ENCODE measurements at places on chromosomes 11 and 22.

GRCh38 chr11:62391642-62392425 is 27.0 kb upstream of the SCGB1A1 start:
- DNase-seq: no peak

DNA sequence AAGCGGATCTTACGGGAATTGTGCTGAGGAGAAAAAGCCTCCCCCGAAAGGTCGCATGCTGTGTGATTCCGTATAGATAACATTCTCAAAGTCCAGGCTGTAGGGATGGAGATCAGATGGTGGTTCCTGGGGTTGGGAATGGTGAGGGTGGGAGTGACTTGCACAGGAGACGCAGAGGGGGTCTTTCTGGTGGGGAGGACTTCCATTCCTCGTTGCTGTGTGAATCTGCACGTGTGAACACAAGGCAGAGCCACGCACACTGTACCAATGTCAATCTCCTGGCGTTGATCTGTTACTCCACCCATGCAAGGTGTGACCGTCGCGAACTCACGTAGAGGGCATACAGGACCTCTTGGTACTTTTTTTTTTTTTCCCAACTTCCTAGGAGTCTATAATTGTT is 59.0 kb upstream of the KCNQ1OT1 start:
- DNase-seq: no peak

DNA sequence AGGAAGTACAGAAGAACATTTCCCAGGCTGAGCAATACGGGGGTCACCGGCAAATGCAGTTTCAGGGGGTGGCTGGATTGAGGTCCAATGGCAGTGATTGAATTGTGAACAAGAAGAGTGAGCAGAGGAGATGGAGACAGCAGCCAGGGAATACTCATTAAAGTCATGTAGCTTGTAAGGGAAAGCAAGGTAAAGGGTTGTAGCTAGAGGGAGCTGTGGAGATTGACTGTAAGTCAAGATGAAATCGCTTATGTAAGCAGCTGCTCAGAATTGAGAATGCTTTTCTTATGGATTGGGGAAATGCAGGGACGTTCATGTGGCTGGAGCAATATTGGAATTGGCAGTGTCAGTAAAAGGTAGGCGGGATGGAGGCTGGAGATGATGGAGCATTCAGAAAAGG is 111.4 kb upstream of the TBCEL start:
- DNase-seq: no peak

DNA sequence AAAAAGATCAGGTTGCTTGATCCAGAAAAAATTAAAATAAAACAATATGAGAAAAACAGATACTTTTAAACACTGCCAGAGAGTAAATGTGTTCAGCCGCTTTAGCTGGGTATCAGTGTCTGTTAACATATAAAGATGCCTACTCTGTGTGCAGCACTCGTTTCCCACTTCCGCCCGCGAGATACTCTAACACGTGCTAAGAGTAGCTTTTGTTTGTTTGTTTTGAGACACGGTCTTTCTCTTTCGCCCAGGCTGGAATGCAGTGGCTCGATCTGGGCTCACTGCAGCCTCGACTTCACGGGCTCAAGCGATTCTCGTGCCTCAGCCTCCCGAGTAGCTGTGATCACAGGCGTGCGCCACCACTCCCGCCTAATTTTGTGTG is 531 bp upstream of the MEN1 start:
- DNase-seq: peak; percentile 78

GRCh38 chr22:46406349-46406748 is 70.8 kb downstream of the TRMU start:
- no peak for DNase-seq

GRCh38 chr11:35661534-35661933 is 1.0 kb upstream of the TRIM44 start:
- no peak for DNase-seq

DNA sequence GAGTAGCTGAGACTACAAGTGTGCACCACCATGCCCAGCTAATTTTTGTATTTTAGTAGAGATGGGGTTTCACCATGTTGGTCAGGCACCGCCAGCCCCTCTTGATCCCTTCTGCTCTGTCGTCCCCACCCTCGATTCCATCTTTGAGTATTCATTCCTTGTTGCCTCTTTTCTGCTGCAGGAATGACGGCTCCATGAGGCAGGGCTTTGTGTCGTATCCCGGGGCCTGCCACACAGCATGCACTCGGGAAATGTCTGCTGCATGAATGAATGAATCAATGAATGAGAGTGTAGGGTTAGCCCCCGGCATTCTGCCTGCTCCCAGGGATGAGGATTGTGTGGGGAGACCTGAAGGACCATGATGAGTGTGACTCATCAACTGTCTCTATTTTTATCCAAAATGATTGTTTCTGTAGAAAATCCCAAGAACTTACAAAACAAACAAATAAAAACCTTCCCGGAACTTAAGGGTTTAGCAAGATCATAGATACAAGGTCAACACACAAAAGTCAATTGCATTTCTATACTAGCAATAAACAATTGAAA is 54.6 kb upstream of the SLC22A12 start:
- no peak for DNase-seq

DNA sequence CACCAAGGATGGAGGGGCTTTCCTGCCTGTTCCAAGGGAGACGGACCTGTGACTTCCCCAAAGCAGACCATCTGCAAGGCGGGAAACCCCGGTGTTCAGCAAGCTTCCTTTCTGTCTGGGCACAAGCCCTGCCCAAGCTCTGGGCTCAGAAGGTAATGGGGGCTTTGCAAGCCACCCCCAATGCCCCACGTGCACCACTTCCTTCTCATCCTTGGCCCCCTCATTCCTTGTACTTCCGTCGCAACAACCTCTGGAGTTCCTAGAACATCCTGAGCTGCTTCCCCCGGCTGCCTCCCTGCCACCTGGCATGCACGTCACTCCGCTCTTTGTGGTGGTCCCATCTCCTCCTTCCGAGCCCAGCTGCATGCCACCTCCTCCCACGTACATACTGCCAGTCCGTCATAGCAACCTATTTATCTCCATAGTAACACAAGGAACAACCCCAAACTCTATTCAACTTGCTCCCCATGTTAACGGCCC is 3.9 kb downstream of the MYEOV start:
- no peak for DNase-seq

DNA sequence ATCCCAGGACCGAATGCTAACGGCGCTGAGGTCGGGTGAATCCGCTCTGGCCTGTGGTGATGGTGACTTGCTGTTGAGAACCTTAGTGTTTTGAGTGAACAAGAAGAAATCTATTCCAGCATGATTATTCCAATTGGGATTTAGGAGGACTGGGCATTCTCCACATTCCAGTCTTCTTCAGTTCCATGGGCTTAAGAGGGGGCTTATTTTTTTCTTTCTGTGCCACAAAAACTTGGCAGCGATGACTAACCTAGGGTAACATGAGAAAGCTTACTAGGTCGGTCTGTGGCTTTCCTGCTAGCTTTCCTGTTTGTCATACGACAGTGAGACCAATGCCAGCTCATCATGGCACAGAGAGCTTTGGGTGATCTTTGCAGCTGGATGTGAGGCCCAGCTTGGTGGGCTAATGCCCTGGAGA is 62.9 kb upstream of the ATXN10 start:
- DNase-seq: no peak

DNA sequence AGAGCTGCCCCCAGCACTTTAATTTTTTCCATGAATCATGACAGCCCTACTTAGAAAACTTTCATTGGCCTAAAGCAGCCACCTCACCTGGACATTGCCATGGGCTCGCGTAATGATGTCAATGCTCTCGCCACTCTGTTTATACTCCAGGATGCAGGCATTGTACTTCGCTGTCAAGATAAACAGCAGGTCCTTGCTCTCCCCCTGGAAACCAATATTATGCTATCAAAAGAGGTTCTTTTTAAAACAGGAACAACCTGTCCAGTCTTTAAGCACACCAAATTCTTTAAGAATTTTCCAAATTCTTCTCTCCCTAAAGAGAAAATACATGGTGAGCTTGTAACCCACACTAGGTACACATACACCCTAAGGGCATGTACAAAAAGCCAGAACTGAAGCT is 3.0 kb downstream of the DDB1 start:
- DNase-seq: no peak

- DNase-seq: no peak
Observed at GRCh38 chr11:46272816-46273427, 4.5 kb upstream of the CREB3L1 start.

DNA sequence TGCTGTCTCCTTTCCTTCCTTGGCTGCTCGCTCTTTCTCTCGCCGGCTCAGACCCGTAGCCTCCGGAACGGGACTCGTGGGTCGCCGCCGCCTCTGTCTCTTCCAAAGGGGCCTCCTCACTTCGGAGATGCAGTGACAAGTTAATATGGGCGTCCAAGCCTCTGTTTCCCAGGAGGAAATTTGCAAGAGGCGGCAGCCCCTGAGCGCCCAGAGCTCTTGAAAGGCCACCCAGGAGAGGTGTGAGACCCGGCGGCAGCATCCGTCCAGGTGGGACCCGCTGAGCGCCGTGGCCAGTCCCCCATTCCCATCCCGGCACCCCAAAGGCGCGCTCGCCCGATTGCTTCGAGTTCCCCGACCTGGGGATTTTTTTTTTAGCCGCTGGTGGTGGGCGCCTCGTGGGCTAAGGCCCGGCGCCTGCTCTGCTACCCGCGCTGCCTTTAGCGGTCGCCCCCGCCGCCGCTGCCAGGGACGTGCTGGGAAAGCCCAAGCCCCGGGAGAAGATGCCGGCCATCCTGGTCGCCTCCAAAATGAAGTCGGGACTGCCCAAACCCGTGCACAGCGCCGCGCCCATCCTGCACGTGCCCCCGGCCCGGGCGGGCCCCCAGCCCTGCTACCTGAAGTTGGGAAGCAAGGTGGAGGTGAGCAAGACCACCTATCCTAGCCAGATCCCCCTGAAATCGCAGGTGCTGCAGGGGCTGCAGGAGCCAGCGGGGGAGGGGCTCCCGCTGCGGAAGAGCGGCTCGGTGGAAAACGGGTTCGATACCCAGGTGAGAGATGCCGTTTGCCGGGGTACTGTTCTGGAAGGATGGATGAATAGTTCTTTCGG is 772 bp downstream of the NAV2 start:
- no peak for DNase-seq

GRCh38 chr11:75849894-75850293 is 34.9 kb downstream of the UVRAG start:
- DNase-seq: no peak

GRCh38 chr22:26131589-26132154 is 37.6 kb upstream of the SEZ6L start:
- no peak for DNase-seq

DNA sequence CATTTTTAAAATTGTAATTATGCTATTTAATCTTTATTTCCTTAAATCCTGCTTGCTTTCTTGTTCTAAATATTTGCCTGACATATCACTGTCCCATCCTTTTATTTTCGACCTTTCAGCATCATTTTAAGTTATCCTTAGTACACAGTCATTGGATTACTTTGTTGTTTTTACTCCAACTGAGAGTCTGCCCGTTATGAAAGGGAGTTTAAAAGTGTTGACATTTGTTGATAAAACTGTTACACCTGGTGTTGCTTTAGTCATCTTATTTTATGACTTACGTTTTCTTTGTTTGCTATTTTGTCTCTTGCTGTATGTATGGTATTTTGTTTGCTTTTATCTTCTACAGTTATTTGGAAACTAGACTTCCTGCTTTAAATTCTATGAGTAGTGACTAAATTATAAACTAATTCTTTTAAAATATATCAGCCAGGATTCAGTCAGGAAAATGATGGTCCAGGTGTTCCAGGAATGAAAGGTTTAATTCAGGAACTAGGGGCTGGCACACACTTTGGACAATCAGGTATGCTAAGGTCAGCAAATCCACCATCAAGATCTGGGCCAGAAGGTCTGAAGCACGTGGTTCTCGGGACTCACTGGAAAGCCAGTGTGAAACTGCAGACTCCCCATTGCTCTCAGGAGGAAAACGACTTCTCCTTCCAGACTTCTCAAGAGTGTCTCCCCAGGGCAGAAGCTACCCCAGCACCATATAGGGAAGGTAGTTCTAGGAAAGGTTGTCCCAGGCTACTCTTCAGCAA is 86.0 kb downstream of the RASSF10 start:
- no peak for DNase-seq

GRCh38 chr22:28021998-28022660 is 103.1 kb upstream of the PITPNB start:
- DNase-seq: no peak

DNA sequence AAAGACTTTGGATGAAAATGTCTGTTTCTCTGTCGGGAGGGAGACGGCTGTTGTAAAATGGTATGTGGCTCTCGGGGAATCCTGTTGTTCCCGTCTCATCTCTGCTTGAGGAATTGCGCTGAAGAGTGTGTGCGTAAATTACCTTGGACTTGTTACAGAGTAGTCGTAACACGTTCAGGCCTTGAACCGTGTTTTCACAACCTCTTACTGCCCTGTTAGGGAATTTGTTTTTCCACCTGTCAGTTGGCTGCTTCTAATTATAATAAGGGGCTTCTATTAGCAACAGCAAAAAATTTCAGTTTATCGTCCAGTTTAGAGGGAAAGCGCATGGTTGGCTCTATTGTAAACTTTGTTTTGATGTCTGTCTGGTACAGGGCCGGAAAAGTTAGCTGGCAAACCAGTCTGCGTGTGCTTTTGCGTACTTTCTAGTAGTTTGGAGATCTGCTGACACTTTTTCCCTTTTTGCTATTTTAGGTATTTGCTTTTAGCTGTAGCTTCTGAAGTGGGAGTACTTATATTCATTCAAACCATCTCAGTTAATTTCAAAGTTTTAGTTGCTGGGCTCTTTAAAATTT is 1.5 kb downstream of the HIPK3 start:
- no peak for DNase-seq
